ENCODE measurements at places on chromosomes 3 and 15.

DNA sequence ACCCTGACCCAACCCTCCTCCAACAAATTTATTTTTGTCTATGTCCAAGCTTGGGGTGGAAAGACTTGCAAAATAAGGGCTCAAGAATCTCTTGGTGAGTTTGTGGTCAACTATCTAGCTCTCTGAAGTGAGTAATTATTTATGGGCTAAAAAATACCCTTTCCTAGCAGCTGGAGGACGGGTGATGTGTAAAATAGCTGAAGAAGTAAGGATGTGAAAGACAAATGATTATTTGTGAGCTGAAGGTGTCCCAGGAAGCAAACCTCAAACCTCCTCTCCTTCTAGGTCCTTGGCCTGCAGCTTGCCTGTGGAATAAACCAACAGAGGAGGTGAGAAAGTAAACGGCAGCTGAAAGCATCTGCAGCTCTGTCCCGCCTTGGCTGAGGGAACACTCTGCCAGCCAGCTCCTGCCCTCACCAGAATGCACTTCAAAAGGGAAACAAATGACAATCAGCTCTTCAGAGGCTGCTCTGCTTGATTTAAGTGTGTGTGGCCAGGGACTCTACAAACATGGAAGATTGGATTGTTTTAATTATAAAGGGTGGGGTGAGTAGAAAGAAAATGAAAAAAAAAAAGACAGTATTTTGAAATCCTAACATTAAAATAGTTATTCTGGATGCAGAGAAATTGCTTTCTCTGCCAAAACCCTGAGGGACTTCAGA lies 60.3 kb downstream of the TM4SF4 start:
- DNase-seq = peak; percentile 43

- no peak for DNase-seq
Observed at GRCh38 chr3:177287231-177287630, 89.9 kb upstream of the TBL1XR1 start.

- no peak for DNase-seq
Observed at GRCh38 chr15:38430106-38430760, 23.7 kb upstream of the FAM98B start.

- DNase-seq = no peak
Observed at GRCh38 chr3:105385819-105386508, 19.3 kb downstream of the ALCAM start.

DNA sequence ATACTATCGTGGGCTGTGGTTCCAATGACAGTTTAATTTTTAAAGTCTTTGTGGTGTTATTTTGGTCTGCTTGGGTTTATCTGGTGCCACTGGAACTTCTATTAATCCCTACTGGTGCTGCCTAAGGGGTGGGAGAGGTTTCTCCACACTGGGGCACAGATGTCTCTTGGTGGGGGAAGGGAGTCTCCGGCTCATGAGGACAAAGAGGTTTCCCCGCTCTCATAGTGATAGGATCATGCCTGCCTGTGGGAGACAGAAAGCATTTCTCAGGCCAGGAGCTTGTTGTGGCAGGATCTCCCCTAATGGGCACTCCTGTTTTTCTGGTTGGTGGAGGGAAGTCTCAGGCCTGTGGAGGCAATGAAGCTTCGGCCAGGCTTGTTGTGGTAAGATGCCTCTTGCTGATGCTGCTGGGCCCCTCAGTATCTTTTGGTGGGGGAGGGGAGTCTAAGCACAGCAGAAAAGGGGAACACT lies 84.3 kb upstream of the THRB start:
- no peak for DNase-seq

DNA sequence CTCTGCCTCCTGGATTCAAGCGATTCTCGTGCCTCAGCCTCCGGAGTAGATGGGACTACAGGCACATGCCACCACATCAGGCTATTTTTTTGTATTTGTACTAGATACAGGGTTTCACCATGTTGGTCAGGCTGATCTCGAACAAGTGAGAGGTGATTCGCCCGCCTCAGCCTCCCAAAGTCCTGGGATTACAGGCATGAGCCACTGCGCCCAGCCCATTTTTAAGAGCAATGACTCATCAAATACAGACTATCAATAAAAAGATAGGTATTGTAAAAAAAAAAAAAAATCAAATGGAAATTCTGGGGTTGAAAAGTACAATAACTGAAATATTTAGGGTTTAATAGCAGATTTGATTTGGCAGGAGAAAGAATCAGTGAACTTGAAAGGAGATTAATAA lies 129.0 kb downstream of the TJP1 start:
- no peak for DNase-seq

Measured in left ventricle myocardium superior (tissue), 1 donor.